ENCODE measurements at places on chromosomes 1 and 21. TPM values are rescaled to one million over a fixed set of nuclear protein-coding genes. Genes with fewer than 3 reads are reported as not detected.

Gene RNF186
- total RNA-seq, result not detected

Gene OPTC
- not detected for total RNA-seq

Gene OLIG2
- not detected for total RNA-seq

Gene GJA9
- not detected for total RNA-seq

Gene MYBPH
- not detected for total RNA-seq

Gene PLXNA2
- total RNA-seq, result 0.75 TPM

Gene PHLDA3
- total RNA-seq, result 22.7 TPM

Gene RAB25
- not detected for total RNA-seq

Gene CFAP45
- total RNA-seq, result 1.2 TPM

GRCh38 chr21:42340187-42341050 is 10.4 kb downstream of the TFF2 start:
- H3K4me1 ChIP-seq, result peaks cover 10% of the 10 kb centered on the region
- H3K27me3 ChIP-seq, result no peaks in the 10 kb centered on the region
- no peaks in the 10 kb centered on the region for H3K36me3 ChIP-seq
- DNase-seq, result no peak
- H3K4me3 ChIP-seq, result no peak overlapping the region

DNA sequence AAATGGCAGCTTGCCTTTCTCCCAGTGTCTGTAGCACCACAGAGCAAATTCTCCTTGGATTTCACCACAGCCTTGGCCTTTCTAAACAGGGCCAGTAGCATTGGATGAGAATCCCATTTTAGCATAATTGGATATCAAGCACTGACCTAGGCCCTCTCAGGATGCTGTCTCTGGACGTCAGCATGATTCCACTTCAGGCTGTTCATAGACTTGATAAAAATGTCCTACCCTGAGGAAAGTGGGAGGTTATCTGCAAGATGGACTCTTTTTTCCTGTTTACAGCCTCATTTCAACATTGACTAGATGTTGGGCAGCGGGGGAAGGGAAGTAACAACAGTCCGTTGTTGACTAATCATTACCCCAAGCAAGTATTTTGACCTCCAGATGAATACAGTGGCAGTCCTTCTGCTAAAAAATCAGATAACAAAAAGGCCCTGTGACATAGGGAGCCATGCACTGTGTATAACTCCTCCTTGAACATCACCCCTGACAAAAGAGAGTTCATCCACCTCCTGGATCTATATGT is 5.2 kb downstream of the NPL start:
- H3K4me3 ChIP-seq, result no peak overlapping the region
- H3K27me3 ChIP-seq, result no peaks in the 10 kb centered on the region
- H3K27ac ChIP-seq, result no peak overlapping the region
- no peaks in the 10 kb centered on the region for H3K36me3 ChIP-seq

DNA sequence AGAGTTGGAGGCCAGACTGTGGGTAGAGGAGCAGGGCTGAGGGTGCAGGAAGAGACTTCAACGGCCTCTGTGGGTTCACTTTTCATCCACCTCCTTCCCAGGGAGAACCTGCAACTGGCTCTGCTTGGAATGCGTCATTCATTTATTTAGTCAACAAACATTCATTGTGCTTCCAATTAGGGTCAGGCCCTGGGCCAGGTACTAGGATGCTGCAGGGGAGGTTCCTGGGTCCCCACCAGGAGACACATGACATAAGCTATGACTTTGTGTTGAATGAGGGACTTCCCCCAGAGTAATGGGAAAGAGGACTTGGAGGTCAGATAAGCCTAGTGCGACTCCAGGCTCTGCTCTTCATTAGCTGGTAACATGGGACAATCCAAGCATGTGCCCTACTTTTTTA is 46.3 kb upstream of the RPL11 start:
- no peaks in the 10 kb centered on the region for H3K36me3 ChIP-seq
- no peaks in the 10 kb centered on the region for H3K4me1 ChIP-seq
- no peaks in the 10 kb centered on the region for H3K27me3 ChIP-seq

- no peak for DNase-seq
- no peaks in the 10 kb centered on the region for H3K4me1 ChIP-seq
- H3K36me3 ChIP-seq, result no peaks in the 10 kb centered on the region
- H3K27me3 ChIP-seq, result no peaks in the 10 kb centered on the region
- H3K4me3 ChIP-seq, result no peak overlapping the region
- H3K27ac ChIP-seq, result no peak overlapping the region
These were observed 802.8 kb upstream of the CXADR start for GRCh38 chr21:16709866-16710550.

DNA sequence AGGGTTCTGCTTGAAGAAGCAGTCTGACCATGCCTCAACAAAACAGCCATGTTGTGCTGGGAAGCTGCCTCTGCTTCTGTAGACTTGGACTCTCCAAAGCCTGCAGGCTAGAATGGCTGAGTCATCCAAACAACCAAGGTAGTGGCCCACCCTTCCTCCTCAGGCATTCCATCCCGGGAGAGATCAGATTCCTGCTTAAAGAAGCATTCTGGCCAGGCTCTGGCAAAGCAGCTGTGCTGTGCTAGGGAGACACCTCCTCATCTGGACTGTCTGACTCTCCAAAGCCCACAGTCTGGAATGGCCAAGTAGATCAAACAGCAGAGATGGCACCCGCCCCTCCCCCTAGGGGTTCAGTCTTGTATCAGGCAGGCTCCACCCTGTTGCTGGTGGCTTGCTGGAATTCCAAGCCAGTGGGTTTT is 38.3 kb upstream of the F3 start:
- H3K4me1 ChIP-seq, result no peaks in the 10 kb centered on the region
- H3K4me3 ChIP-seq, result no peak overlapping the region
- no peak for DNase-seq
- H3K27ac ChIP-seq, result no peak overlapping the region
- no peaks in the 10 kb centered on the region for H3K36me3 ChIP-seq

DNA sequence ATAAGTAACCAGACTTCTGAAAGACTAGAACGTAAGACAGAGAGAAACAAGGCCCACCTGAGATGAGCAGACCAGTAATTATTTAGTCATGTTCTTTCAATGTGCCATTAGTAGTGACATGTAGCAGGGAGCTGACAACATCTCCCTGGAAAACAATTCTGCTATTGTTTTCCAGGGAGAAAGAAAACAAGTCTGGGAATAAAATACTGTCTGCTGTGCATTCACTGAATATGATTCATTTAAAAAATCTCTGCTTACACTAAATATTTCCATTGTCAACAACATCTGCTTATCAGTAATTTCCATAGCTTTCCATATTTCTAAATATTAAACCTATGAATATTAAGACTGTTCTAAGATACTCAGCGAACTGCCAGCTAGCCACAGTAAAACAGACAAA is 80.0 kb downstream of the VCAM1 start:
- H3K27me3 ChIP-seq, result no peaks in the 10 kb centered on the region
- no peak overlapping the region for H3K4me3 ChIP-seq
- DNase-seq, result no peak
- no peak overlapping the region for H3K27ac ChIP-seq

- DNase-seq, result no peak
- no peak overlapping the region for H3K4me3 ChIP-seq
- H3K36me3 ChIP-seq, result no peaks in the 10 kb centered on the region
These were observed 112.6 kb downstream of the EIF4G3 start for GRCh38 chr1:21064057-21064456.

GRCh38 chr1:12524266-12524665 is 93.7 kb downstream of the DHRS3 start:
- no peak for DNase-seq
- H3K4me1 ChIP-seq, result no peaks in the 10 kb centered on the region
- H3K4me3 ChIP-seq, result no peak overlapping the region

DNA sequence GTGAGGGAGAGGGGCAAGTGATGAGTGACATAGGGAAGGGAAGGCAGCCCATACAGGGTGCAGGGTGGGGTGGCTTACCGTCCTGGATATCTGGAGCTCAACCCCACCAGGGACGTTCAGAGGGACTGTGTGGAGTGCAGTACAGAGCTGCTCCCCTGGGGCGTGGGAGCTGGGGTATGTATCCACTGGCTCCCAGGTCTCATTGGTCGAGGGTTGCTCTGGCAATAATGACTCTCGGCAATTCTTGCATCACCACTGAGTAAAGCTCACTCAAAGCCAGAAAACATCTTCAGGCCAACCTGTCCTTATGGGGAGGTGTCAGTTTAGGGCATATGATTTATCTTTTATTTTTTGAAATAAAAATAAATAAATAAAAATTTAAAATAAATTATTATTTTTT is 43.2 kb upstream of the RUNX3 start:
- no peak for DNase-seq
- no peak overlapping the region for H3K27ac ChIP-seq
- peaks cover 49% of the 10 kb centered on the region for H3K4me1 ChIP-seq
- no peaks in the 10 kb centered on the region for H3K27me3 ChIP-seq
- H3K36me3 ChIP-seq, result no peaks in the 10 kb centered on the region

GRCh38 chr1:218537122-218537913 is 192.2 kb downstream of the TGFB2 start:
- H3K27ac ChIP-seq, result no peak overlapping the region
- no peak overlapping the region for H3K4me3 ChIP-seq
- H3K36me3 ChIP-seq, result no peaks in the 10 kb centered on the region
- no peaks in the 10 kb centered on the region for H3K27me3 ChIP-seq
- H3K4me1 ChIP-seq, result no peaks in the 10 kb centered on the region

DNA sequence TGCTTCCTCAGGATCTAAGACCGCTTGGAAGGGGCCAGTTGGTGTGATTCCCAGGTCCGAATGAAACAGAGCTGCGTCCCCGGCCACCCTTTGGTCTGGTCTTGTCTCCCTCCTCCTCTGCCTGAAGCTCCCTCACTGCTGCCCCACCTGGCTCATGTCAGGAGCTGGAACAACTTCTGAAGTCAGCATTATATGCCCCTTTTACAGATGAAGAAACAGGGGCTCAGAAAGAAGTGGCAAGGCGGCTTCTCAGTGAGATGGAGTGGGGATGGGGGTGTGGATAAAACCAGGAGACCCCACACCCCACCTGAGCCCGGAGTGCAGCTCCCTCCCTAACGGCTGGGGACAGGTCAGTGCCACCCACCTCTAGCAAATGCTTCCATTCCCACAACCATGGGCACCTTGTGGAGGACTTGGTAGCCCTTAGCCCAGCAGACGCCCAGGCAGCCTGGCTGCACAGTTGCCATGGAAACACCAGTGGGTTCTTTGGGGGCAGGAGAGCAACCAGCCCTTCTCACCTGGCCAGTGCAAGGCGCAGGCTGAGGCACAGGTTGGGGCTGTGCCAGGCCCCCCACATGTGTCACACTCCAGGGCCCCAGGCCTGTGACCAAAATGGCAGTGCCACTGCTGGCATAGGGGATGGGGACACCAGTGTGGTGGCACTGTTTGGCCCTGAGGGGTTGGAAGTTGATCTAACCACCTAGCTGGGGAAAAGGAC is 31.9 kb upstream of the ECE1 start:
- peaks cover 52% of the 10 kb centered on the region for H3K4me1 ChIP-seq
- H3K27ac ChIP-seq, result no peak overlapping the region
- no peak overlapping the region for H3K4me3 ChIP-seq

GRCh38 chr1:154241703-154242351 is 21.1 kb downstream of the UBAP2L start:
- no peak for DNase-seq
- H3K27ac ChIP-seq, result no peak overlapping the region
- no peaks in the 10 kb centered on the region for H3K27me3 ChIP-seq
- H3K36me3 ChIP-seq, result peaks cover 71% of the 10 kb centered on the region
- no peak overlapping the region for H3K4me3 ChIP-seq

GRCh38 chr21:28635541-28635940 is 357.1 kb downstream of the LTN1 start:
- no peak for DNase-seq
- no peaks in the 10 kb centered on the region for H3K36me3 ChIP-seq

DNA sequence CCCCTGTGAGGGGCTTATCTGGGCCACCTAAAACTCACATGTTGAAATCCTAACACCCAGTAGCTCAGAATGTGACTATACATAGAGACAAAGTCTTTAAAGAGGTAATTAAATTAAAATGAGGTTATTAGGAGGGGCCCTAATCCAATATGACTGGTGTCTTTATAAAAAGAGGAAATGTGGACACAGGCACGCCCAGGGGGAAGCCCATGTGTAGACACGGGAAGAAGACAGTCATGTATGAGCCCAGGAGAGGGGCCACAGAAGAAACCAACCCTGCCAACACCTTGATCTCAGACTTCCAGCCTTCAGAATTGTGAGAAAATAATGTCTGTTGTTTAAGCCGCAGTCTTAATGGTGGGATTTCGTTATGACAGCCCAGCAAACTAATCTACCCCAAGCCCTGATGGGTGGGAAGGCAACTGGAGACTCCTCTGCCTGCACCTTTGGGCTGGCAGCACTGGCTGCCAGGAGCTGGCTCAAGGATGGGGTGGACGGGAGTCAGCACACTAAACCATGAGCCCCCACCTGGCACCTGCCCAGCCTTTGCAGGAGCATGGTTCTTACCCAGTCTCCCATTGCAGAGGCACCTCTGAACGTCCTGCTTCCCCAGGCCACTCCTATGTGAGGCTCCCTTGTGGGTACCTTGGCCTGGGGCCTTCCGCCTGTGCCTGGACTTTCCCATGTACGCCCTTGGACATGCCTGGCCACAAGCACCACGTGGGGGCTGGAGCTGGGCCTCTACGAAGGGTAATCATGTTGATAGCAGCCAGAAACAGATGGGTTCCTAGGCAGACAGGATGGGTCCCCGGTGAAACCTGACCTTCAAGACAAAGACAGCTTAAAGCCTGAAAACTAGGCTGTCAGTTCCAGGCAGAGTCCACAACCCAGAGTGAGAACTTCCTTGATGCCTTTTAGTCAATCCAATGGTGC is 57.1 kb upstream of the DMRTB1 start:
- H3K4me1 ChIP-seq, result no peaks in the 10 kb centered on the region
- no peak overlapping the region for H3K27ac ChIP-seq
- no peaks in the 10 kb centered on the region for H3K36me3 ChIP-seq
- no peak overlapping the region for H3K4me3 ChIP-seq
- H3K27me3 ChIP-seq, result no peaks in the 10 kb centered on the region
- no peak for DNase-seq

DNA sequence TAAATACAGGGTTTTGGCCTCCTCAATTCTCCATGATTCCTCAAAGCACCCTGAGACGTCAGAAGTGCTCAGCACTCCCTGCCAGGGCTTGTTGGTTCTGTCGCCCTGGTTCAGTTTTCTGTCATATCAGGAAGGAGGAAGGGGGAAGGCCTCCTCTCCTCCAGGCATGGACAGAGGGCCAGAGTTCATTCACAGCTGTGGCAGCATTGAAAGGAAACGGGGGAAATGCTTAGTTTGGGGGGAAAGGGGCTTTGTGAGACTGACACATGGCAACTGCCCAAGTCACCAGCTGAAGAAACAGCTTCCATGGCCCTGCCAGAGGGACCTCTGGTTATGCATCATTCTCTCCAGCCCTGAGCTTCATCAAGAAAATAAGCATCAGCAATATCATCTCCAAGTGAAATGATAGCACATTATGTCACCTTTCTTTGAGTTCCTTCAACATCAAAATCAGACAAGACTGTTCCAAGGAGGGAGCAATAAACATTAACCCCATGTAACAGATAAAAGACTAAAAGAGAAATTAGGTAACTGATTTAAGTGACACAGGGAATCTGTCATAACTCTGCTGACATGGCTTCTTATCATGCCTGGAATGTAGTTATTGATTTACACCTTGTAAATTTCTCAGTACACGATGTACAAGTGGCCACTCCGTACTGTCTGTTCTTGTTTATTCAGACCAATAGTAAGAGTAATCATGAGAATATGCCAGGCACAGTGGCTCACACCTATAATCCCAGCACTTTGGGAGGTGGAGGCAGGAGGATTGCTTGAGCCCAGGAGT is 103.2 kb upstream of the SLC25A33 start:
- no peaks in the 10 kb centered on the region for H3K27me3 ChIP-seq
- H3K36me3 ChIP-seq, result no peaks in the 10 kb centered on the region
- no peaks in the 10 kb centered on the region for H3K4me1 ChIP-seq
- no peak overlapping the region for H3K4me3 ChIP-seq
- DNase-seq, result no peak

Measured in CD8-positive, alpha-beta memory T cell (primary cell).